ENCODE measurements at places on chromosomes 2 and 18. TPM values are rescaled to one million over a fixed set of nuclear protein-coding genes. Genes with fewer than 3 reads are reported as not detected.
A peak's percentile ranks its signal among the peaks of the same experiment; 100 is the strongest.

SUCLG1 gene
- polyA plus RNA-seq = 164 TPM

SLC39A6 gene
- polyA plus RNA-seq = 83.8 TPM

PROM2 gene
- polyA plus RNA-seq = 42.8 TPM

TUBB8B gene
- polyA plus RNA-seq = 0.74 TPM

GRCh38 chr2:102240640-102241370 is 54.0 kb downstream of the IL1RL2 start:
- peak; percentile 79 for DNase-seq

- no peak for DNase-seq
These were observed 9.2 kb upstream of the SELENOI start for GRCh38 chr2:26336719-26337118.

DNA sequence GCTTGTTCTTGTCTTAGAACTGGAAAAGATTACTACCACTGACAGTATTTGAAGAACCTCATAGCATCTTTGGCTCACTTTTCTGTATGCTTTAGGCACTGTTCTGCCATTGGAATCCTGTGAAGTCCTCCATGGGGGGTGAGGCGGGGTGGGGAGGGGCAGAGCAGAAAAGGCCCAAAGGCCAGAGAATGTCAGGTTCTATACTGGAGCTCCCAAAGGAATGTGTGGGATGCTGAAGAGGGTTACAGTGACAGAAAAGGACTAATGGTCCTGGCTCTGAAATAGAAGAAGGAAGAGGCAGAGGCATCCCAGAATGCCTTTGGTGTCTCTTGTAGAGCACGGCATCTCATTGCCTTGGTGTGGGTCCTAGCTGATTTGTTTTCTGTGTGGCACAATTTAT is 141.9 kb downstream of the HAUS1 start:
- no peak for DNase-seq

- no peak for DNase-seq
These were observed 51.3 kb upstream of the ODC1 start for GRCh38 chr2:10499275-10499907.

- DNase-seq = no peak
These were observed 167.0 kb downstream of the BCL11A start for GRCh38 chr2:60386436-60386835.

DNA sequence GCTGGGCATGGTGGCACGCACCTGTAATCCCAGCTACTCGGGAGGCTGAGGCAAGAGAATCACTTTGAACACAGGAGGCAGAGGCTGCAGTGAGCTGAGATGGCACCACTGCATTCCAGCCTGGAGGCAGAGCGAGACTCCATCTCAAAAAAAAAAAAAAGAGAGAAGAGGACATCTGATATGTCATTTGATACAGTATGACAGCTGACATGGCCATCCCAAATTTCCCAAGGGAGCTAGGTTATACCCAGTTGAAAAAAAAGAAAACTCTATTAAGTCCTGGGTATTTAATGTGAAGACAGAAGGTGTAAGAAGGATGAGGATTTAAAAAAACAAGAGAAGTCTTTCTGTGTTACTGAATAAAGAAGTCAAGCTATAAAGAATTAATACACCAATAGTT is 23.3 kb downstream of the CLASP1 start:
- no peak for DNase-seq

DNA sequence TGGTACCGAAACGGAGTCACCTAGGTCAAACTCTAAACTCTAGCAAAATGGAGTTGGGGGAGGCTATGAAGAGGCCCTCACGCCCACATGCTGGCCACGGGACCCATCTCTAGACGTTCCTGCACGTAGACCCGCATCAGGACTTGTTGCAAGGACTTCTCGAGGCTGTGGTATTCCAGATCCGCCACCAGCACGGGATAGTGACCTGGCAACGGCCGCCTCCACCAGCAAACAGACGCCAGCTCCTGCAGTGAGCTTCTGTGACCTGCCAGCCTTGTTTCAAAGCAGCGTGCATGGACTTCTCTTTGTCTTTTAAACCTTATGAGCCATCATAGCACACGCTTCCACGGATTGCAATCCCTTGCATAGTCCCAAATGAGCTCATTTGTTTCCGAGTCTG is 40.3 kb upstream of the RALBP1 start:
- DNase-seq = no peak

GRCh38 chr2:69589973-69590652 is 53.4 kb downstream of the AAK1 start:
- DNase-seq = no peak

DNA sequence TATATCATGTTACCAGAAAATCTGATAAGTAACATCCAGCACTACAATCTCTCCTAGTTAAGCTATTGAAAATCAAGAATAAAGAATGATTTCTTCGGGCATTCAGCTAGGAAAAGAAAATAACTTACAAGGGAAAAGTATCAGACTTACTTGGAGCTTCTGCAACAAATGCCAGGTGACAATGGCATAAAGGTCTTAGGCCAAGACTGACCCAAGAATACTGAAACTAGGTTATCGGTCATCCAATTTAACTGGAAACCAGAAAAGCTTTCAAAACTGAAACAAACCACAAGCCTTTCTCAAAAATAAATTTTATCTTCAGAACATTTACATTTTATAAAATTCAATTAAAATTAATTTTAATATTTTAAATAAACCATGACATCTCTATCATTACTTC is 214.0 kb upstream of the CCDC68 start:
- DNase-seq = no peak

- peak; percentile 52 for DNase-seq
These were observed 20.9 kb downstream of the THNSL2 start for GRCh38 chr2:88190808-88191721.

DNA sequence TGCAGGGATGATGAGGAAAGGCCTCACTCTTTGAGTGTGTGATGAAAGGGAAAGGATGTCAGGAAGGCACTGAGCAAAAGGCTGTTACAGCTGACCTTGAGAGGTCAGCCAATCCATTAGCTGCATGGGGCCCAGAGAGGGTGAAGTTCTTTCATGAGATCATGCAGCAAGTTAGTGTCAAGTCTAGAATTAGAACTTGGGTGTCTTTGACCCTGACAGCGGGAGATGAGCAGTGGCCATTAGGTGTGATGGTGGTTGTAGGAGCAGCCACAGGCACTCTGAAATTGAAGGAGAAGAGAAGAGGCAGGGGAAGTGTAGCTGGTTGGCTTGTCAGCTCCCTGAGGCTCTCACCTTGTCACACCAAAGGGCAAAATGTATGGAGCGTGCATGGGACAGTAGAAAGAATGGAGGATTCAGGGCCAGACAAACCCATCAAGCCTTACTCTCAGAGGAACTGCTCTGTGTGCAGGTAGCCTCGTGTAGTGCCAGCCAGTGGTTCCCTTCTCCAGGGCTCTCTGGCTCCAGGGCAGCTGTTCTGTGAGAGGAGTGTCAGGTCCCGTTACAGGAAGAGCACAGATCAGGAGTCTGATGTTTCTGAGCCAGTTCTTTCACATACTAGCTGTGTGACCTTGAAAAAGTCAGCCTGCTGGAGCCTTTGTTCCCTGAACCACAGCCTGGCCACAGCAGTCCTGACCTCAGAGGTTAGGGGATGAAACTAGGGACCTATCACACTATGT is 35.9 kb downstream of the MAP4K4 start:
- no peak for DNase-seq

DNA sequence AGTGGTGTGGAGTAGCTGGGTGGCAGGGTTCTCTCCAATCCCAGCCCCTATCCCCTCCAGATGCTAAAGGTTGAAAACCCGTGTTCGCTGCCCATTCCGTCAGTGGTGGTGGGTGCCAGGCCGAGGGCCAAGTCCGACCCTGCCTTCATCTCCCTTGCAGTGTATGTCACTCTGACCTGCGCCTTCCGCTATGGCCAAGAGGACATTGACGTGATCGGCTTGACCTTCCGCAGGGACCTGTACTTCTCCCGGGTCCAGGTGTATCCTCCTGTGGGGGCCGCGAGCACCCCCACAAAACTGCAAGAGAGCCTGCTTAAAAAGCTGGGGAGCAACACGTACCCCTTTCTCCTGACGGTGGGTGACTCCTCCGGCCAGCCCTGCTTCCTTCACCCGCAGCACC is 12.9 kb downstream of the SAG start:
- DNase-seq = no peak

GRCh38 chr2:3298191-3298590 is 79.4 kb downstream of the EIPR1 start:
- DNase-seq = no peak

GRCh38 chr2:232954691-232955090 is 58.4 kb downstream of the NGEF start:
- no peak for DNase-seq
